ENCODE measurements at places on chromosomes 11 and 22. TPM values are rescaled to one million over a fixed set of nuclear protein-coding genes. Genes with fewer than 3 reads are reported as not detected.

DNA sequence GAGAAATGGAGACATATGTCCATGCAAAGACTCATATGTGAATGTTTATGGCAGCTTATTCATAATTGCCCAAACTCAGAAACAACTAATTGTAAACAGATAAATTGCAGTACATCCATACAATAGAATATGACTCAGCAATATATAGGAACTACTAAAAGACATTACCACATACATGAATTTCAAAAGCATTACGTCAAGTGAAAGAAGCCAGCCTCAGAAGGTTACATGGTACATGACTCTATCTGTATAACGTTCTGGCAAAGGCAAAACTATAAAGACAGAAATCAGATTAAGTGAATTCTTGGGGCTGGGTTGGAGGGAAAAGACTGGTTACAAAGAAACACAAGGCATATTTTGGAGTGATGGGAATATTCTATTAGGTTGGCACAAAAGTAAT, 7.2 kb downstream of the KCTD21 start:
- H3K27ac ChIP-seq, result no peak overlapping the region
- peaks cover 28% of the 10 kb centered on the region for H3K36me3 ChIP-seq
- H3K4me1 ChIP-seq, result peaks cover 6% of the 10 kb centered on the region
- DNase-seq, result no peak
- no peaks in the 10 kb centered on the region for H3K27me3 ChIP-seq
- no peak overlapping the region for H3K4me3 ChIP-seq

Gene PLEKHA7
- total RNA-seq, result 3.4 TPM

GRCh38 chr11:110805756-110806155, 93.5 kb upstream of the ARHGAP20 start:
- no peaks in the 10 kb centered on the region for H3K4me1 ChIP-seq
- no peaks in the 10 kb centered on the region for H3K36me3 ChIP-seq
- no peak overlapping the region for H3K27ac ChIP-seq
- no peak for DNase-seq
- no peak overlapping the region for H3K4me3 ChIP-seq

DNA sequence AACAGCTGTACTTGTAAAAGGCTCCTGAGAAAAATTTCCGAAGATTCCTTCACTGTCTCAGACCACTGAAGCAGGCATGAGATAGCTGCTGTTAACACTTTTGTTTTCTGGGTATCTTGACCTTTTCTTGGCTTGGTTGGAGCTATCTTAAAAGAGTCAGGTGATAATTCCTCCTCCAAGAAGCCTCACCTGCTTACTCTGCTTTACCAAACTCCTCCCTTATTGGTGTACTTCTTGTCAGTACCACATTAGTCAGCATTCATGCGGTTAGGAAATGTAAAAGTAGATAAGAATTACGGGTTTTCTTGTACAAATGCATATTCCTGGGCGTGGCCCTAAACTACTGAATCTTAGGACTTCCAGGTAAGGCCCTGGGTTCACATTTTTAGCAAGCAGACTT, 489.8 kb upstream of the LARGE1 start:
- H3K27me3 ChIP-seq, result no peaks in the 10 kb centered on the region
- no peak for DNase-seq
- H3K36me3 ChIP-seq, result no peaks in the 10 kb centered on the region
- no peak overlapping the region for H3K27ac ChIP-seq
- no peaks in the 10 kb centered on the region for H3K4me1 ChIP-seq
- no peak overlapping the region for H3K4me3 ChIP-seq

GRCh38 chr11:44731685-44732430, 5.1 kb downstream of the TSPAN18 start:
- H3K4me3 ChIP-seq, result no peak overlapping the region
- H3K27ac ChIP-seq, result no peak overlapping the region
- peaks cover 15% of the 10 kb centered on the region for H3K4me1 ChIP-seq

GRCh38 chr22:46581538-46582244, 38.5 kb upstream of the GRAMD4 start:
- peaks cover 2% of the 10 kb centered on the region for H3K36me3 ChIP-seq
- no peak overlapping the region for H3K4me3 ChIP-seq
- no peak for DNase-seq
- H3K4me1 ChIP-seq, result peaks cover 48% of the 10 kb centered on the region

DNA sequence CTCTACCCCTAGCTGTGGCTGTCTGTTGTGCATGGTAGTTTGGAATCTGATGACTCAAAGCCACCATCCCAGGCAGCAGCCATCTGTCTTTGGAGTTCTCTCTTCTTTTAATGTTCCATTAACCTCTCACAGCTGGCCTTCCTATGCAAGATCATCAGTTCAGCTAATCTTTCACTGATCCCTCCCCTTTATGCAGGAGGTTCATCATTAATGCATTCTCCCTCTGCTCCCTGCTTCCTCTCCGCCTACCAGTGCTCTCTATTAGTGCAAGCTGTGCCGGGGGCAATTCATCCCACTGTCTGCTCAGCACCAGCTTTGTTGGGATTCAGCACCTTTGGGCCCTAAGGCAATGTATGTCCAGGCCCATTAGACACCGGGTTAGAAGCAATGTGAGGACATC, 413.0 kb upstream of the LRRC4C start:
- DNase-seq, result no peak
- no peaks in the 10 kb centered on the region for H3K36me3 ChIP-seq
- H3K27ac ChIP-seq, result no peak overlapping the region
- no peaks in the 10 kb centered on the region for H3K4me1 ChIP-seq
- H3K4me3 ChIP-seq, result no peak overlapping the region

GRCh38 chr11:83061883-83062282, 9.8 kb downstream of the RAB30 start:
- peak overlapping the region; percentile 6 for H3K4me3 ChIP-seq
- peaks cover 28% of the 10 kb centered on the region for H3K36me3 ChIP-seq
- H3K27me3 ChIP-seq, result no peaks in the 10 kb centered on the region
- H3K4me1 ChIP-seq, result peaks cover 22% of the 10 kb centered on the region
- no peak for DNase-seq
- peak overlapping the region; percentile 97 for H3K27ac ChIP-seq
